ENCODE measurements at places on chromosomes 11 and 22. TPM values are rescaled to one million over a fixed set of nuclear protein-coding genes. Genes with fewer than 3 reads are reported as not detected.

The PRODH gene
- total RNA-seq: 0.25 TPM

The SLC35E4 gene
- 1.8 TPM for total RNA-seq

The MDK gene
- total RNA-seq: 8.2 TPM

The FAM180B gene
- 0.25 TPM for total RNA-seq

The OR5B21 gene
- total RNA-seq: 0.37 TPM

The ZDHHC24 gene
- 16.8 TPM for total RNA-seq

The KDM4E gene
- total RNA-seq: not detected

The MS4A2 gene
- not detected for total RNA-seq

The TMEM218 gene
- total RNA-seq: 16.3 TPM

DNA sequence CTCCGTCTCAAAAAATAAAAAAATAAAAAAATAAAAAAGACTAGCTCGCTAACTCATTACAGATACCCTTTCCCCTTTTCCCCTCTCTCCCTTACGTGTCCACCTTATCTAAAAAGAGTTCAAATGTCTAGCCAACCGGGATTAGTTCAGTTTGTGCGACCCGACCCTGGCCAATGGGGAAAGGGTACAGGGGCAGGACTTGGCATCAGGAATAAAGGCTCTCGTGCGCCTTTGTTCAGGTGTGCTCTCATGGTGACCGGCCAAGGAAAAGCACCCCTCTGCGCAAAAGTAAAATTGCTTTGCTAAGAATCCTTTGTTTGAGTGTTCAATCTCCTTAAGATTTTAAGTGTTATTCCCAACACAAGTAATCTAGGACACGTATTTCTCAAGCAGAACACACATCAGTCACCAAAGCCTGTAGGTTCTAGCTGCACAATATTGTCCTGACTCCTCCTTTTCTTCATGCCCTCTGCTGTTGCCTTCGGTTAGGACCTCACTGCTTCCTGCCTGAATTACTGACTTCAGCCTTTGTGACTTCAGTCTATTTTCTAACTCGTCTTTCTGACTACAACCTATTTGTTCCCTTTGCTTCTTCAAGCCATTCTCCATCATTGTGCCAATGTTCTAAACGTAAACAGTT, 20.7 kb upstream of the CECR2 start:
- H3K4me3 ChIP-seq: no peak overlapping the region
- H3K36me3 ChIP-seq: no peaks in the 10 kb centered on the region
- DNase-seq: no peak
- H3K4me1 ChIP-seq: peaks cover 2% of the 10 kb centered on the region
- peaks cover 6% of the 10 kb centered on the region for H3K27me3 ChIP-seq
- H3K27ac ChIP-seq: no peak overlapping the region

DNA sequence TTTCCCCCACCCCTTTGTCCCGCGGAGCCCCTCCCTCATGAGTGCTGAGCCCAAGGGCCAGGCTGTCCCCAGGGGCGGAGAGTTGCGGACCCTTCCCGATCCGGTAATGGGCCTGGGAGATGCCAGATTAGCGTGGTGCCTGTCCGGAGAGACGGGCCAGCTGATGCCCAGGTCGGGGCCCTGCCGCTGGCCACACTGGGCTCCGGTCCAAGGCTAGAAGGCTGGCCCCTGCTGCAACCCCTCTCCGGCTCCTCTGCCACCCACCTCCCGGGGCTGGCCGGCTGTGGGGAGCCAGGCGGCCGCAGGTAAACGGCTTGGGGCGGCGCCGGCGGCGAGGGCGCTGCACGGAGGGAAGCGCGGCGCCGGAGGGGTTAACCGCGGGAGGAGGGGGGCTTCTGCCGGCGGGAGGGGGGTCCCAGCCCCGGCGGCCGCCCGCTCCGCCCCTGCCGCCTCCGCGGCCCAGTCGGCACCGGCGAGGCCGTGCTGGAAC, at the start of gene KCNK4:
Gene KCNK4 (plus strand): TSS at position 41 of the 490 bp plus-strand sequence. CDS start 1,717 bp downstream, outside the sequence.
- peak within 1 kb of the TSS; percentile 26 for H3K4me3 ChIP-seq
- peaks cover 50% of the 10 kb centered on the region for H3K27me3 ChIP-seq
- DNase-seq: no peak
- H3K27ac ChIP-seq: no peak within 1 kb of the TSS

DNA sequence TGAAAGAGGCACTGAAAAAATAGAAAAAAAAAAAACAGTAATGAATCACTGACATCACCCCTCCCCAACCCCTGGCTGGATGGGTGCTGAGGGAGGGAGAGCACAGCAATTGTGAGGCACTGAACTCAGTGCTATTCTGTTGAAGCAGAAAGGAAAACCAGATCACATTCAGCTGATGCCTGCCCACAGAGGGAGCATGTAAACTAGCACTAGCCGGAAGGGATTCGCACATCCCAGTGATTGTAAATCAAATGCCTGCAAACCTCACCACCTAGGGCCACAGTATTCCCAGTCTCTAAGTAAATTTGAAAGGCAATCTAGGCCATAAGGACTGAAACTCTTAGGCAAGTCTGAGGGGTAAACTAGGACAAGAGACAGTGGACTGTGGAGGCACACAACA, 772.0 kb upstream of the CCDC179 start:
- H3K4me3 ChIP-seq: no peak overlapping the region
- no peak overlapping the region for H3K27ac ChIP-seq
- no peaks in the 10 kb centered on the region for H3K4me1 ChIP-seq
- H3K36me3 ChIP-seq: no peaks in the 10 kb centered on the region
- DNase-seq: no peak

GRCh38 chr11:69156235-69156639, 502 bp downstream of the SMIM38 start:
- H3K27me3 ChIP-seq: peaks cover 4% of the 10 kb centered on the region
- H3K4me3 ChIP-seq: no peak overlapping the region
- DNase-seq: no peak
- no peak overlapping the region for H3K27ac ChIP-seq
- no peaks in the 10 kb centered on the region for H3K36me3 ChIP-seq

DNA sequence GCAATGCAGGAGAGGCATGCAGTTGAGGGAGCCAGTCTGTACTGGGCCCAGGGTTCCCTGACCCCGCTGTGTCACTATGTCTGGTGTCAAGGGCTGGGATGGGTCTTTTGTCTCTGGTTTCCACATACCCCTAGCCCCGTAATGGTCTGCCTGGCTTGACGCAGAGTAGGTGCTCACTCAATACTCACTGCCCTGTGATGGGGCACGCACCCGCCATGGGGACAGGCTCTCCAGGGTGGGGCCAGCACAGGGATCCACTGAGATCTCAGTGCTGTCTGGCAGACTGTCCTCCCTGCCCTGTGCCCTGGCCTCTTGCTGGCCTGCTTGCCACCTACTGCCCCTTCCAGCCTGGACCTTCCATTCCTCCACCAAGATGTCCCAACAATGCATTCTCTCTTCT, 101.7 kb upstream of the CD82 start:
- no peak for DNase-seq
- no peaks in the 10 kb centered on the region for H3K27me3 ChIP-seq
- H3K4me1 ChIP-seq: no peaks in the 10 kb centered on the region
- no peaks in the 10 kb centered on the region for H3K36me3 ChIP-seq
- H3K27ac ChIP-seq: no peak overlapping the region

DNA sequence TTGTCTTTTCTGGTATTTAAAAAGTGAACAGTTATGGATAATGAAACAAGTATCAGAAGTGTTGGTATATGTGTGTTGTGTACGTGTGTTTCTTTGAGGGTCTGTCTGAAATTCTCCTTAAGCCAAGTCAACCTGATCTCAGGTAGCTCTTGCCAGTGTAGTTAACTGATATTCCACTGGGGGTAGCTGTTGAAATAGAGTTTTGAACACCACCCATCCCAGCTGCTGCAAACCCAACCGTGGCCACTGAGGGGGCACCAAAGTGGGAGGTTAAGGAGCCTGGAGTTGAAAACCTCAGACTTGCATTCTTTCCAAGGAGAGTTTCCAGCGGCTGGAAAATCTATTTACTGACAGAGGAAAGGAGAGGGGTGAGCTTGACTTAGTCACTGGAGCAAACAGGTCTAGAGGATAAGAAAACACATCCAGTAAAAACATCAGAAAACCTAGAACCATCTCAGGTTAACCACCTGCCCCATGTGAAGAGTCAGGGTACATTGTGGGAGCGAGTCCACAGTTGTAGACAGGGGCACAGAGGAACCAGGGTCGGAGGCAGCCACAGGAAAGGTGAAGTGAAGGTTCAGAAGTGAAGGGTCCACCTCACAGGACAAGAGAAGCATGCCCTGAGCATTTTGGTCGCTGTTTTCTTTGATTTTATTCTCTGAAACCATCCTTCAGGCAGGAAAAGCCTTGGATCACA, 8.8 kb upstream of the CUL5 start:
- no peak overlapping the region for H3K4me3 ChIP-seq
- peaks cover 16% of the 10 kb centered on the region for H3K27me3 ChIP-seq
- DNase-seq: peak; percentile 35
- H3K4me1 ChIP-seq: no peaks in the 10 kb centered on the region

DNA sequence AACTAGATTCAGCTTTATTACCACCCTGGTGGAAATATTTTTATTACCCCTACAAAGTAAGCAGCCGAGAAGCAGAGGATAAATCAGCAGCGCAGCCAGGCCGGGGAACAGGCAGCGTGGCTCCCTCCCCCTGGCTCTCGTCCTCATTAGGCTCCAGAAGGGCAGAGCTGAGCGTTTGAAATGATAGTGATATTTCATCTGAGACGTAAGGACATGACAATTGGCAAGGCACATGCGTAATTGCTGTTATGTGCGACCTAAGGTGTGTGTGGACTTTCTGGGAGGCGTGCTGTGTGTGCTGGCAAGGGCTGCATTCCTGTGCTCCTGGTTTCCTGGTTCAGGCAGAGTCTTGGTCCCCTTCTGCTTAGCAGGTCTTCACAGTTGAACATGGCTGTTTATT, 247.8 kb downstream of the TBC1D22A start:
- H3K27ac ChIP-seq: no peak overlapping the region
- no peaks in the 10 kb centered on the region for H3K4me1 ChIP-seq
- no peak overlapping the region for H3K4me3 ChIP-seq
- H3K27me3 ChIP-seq: no peaks in the 10 kb centered on the region

GRCh38 chr11:1382429-1382828, 7.3 kb upstream of the BRSK2 start:
- H3K27ac ChIP-seq: no peak overlapping the region
- DNase-seq: no peak
- H3K4me3 ChIP-seq: peak overlapping the region; percentile 64
- H3K4me1 ChIP-seq: peaks cover 13% of the 10 kb centered on the region
- peaks cover 18% of the 10 kb centered on the region for H3K27me3 ChIP-seq

DNA sequence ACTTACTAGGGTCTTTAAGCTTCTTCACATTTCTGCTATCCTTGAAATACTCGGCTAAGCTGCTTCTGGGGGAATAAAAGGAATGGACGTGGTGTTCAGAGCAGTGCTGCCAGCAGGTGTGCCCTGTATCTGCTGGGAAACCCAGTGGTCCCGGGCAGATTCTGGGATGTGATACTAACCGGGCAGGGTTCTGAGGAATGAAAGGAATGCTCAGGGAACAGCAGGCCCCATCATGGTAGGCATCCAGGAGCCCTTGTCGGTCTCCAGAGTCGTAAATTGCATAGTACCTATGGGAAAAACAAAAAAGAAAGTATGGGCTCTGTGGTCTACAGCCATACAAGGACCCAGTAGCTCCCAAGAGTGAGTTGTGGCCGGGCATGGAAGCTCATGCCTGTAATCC, 4.5 kb upstream of the TMEM223 start:
- H3K4me3 ChIP-seq: no peak overlapping the region
- peaks cover 17% of the 10 kb centered on the region for H3K4me1 ChIP-seq
- DNase-seq: no peak
- no peak overlapping the region for H3K27ac ChIP-seq
- H3K36me3 ChIP-seq: peaks cover 67% of the 10 kb centered on the region

DNA sequence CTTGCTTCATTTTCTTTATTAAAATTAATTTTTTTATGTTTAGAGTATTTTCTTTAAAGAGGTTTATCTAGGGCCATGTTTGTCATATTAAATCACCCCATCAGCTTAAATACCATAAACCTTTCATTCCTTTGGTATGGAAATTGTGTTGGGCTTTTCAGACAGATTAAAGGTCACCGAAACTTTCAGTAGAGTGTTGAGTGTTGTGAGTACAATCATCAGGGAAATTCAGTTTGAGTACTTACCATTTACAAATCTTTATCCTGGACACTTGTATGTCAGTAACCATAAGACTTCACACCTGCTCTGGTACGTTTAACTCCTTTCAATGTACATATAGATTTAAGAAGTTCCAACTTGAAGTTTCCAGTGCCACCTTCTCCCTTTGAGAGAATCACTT, 12.0 kb downstream of the PRMT3 start:
- H3K27ac ChIP-seq: no peak overlapping the region
- H3K4me3 ChIP-seq: no peak overlapping the region
- DNase-seq: no peak

DNA sequence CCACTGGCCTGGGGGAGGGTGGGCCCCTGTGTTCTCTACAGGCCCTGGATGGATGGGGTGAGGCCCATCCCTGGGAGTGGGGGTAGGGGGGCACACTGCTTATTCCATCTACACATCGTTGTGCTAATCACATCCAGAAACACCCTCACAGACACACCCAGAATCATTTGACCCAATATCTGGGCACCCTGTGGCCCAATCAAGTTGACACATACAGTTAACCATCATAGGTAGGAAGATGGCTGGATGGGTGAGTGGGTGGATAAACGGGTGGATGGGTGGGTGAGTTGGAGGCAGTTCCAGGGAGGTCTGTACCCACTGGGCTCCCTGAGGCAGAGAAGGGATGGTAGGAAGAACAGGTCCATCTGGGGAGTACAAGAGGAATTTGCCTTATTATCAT, 81.3 kb upstream of the LINC01488 start:
- peaks cover 16% of the 10 kb centered on the region for H3K4me1 ChIP-seq
- no peak overlapping the region for H3K27ac ChIP-seq
- H3K36me3 ChIP-seq: peaks cover 6% of the 10 kb centered on the region
- no peak for DNase-seq
- H3K4me3 ChIP-seq: no peak overlapping the region
- H3K27me3 ChIP-seq: peaks cover 23% of the 10 kb centered on the region

GRCh38 chr11:2702771-2703362, 3.1 kb upstream of the KCNQ1OT1 start:
- peaks cover 9% of the 10 kb centered on the region for H3K4me1 ChIP-seq
- no peak overlapping the region for H3K4me3 ChIP-seq
- no peak for DNase-seq
- H3K36me3 ChIP-seq: peaks cover 9% of the 10 kb centered on the region
- H3K27me3 ChIP-seq: peaks cover 5% of the 10 kb centered on the region

- peaks cover 14% of the 10 kb centered on the region for H3K27me3 ChIP-seq
- no peak overlapping the region for H3K27ac ChIP-seq
Observed at GRCh38 chr11:2267306-2267850, 3.0 kb downstream of the ASCL2 start.

- H3K27me3 ChIP-seq: no peaks in the 10 kb centered on the region
- peaks cover 17% of the 10 kb centered on the region for H3K36me3 ChIP-seq
- no peak for DNase-seq
- peak overlapping the region; percentile 22 for H3K27ac ChIP-seq
Observed at GRCh38 chr11:68828155-68828931, 13.4 kb downstream of the CPT1A start.

GRCh38 chr11:70480711-70481110, 82.4 kb downstream of the CTTN start:
- H3K27ac ChIP-seq: no peak overlapping the region
- H3K36me3 ChIP-seq: no peaks in the 10 kb centered on the region
- DNase-seq: no peak
- no peak overlapping the region for H3K4me3 ChIP-seq
- no peaks in the 10 kb centered on the region for H3K4me1 ChIP-seq

GRCh38 chr22:45709060-45709739, 37.6 kb downstream of the ATXN10 start:
- H3K27ac ChIP-seq: peak overlapping the region; percentile 10
- H3K27me3 ChIP-seq: no peaks in the 10 kb centered on the region
- no peak overlapping the region for H3K4me3 ChIP-seq
- H3K36me3 ChIP-seq: peaks cover 39% of the 10 kb centered on the region
- no peak for DNase-seq

Measured in activated CD4-positive, alpha-beta T cell treated with anti-CD3 and anti-CD28 coated beads, Interleukin-2, amount 10 ng/mL, durations not matched to agents 7 days and 5 days (primary cell).